ENCODE measurements at places on chromosomes 13 and 19.

GRCh38 chr19:16012552-16012951, 63.7 kb upstream of the TPM4 start:
- DNase-seq, result no peak

DNA sequence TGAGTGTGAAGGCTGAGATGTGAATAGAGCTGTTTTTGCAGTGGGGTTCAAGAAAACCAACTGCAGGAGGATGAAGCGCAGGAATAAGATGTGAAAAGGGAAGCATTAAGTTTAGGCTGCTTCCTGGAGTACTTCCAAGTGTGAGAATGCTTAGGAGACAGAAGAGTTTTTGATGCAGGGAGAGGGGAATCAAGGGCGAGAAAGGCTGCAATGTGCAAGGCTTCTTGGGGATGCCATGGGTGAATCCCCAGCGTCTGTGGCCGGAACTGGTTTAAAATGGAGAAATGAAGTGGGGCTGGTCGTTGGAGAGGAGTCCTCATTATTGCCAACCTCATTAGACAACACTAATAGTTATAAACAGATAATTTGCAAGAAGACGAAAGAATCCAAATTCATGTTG, 764.9 kb downstream of the LIG4 start:
- no peak for DNase-seq

DNA sequence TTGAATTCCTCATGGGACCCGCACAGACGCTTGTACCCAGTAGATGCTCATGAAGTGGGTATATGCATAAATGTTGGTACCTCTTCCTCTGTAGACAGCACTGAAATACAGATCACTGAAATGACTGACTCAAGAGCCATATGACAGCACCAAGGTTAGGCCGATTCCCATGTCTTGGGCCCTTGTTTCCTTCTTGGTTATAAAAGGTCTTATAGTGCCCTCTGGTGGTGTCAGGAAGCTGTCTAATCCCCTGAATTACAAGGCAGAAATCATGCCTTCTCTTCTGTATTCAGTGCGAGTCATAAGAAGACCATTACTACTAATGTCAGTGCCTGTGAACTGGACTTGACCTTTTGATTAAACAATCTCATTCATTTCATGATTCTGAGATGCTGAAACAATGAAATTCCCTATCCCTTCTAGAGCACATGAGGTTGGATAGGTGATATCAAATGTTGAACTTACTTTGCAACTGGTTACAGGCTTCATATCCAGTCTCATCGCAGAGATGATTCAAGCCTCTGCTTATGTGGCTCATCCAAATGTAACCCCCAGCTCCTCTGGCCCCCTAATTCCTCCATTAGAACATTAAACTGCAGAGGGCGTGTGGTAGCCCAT, 59.7 kb downstream of the SPATA13 start:
- peak; percentile 83 for DNase-seq

GRCh38 chr13:99085139-99085807, 107.4 kb upstream of the DOCK9 start:
- DNase-seq, result peak; percentile 2

- no peak for DNase-seq
Measured at GRCh38 chr13:49455007-49455398, 10.9 kb downstream of the SETDB2 start.

GRCh38 chr19:7224209-7224686, 70.0 kb downstream of the INSR start:
- DNase-seq, result no peak

GRCh38 chr19:33450689-33451088, 70.9 kb downstream of the PEPD start:
- DNase-seq, result no peak

DNA sequence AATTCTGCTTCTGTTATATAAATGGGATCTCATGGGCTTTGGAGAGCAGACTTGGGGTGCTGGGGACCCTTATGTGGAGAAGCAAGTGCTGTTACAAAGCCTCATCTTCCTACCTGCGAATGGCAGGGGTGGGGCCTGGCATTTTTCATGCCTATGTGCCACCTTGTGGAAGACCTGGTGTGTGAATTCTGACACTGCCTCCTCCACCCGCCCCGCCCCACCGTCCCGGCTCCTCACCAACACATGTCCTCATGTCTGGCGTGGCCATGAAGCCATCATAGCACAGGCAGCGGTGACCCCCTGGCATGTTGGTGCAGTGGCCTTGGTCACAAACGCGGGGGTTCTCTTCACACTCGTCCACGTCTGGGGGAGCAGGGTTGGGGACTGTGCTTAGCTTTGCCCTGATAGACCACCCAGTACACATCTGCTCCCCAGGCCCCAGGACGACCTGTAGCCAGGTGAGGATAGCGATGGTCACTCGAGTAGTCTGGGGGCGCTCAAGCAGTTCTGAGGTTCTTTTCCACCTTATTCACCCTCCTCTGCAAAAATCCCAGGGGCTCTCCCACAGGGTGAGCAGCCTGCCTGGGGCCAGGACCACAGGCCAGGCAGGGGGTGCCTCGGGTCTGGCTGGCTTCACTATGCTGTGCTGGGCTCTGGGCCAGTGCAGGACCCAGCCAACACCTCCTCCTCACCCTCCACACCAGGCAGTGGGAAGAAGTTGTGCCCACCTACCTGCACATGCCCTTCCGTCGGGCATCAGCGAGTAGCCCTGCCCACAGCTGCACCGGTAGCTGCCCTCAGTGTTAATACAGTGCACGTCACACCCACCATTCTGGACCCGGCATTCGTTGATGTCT, 32.7 kb downstream of the FBN3 start:
- no peak for DNase-seq

- DNase-seq, result no peak
Measured at GRCh38 chr13:34944751-34945150, 2.7 kb downstream of the NBEA start.

- DNase-seq, result no peak
Measured at GRCh38 chr19:5804516-5805461, at the start of gene NRTN. TSS of gene NRTN (plus strand) at chr19:5805067. CDS start at chr19:5824166, 19,099 bp downstream.

GRCh38 chr13:60150538-60150937, 13.2 kb downstream of the DIAPH3 start:
- no peak for DNase-seq

GRCh38 chr13:47457626-47458025, 543.4 kb downstream of the SUCLA2 start:
- no peak for DNase-seq

DNA sequence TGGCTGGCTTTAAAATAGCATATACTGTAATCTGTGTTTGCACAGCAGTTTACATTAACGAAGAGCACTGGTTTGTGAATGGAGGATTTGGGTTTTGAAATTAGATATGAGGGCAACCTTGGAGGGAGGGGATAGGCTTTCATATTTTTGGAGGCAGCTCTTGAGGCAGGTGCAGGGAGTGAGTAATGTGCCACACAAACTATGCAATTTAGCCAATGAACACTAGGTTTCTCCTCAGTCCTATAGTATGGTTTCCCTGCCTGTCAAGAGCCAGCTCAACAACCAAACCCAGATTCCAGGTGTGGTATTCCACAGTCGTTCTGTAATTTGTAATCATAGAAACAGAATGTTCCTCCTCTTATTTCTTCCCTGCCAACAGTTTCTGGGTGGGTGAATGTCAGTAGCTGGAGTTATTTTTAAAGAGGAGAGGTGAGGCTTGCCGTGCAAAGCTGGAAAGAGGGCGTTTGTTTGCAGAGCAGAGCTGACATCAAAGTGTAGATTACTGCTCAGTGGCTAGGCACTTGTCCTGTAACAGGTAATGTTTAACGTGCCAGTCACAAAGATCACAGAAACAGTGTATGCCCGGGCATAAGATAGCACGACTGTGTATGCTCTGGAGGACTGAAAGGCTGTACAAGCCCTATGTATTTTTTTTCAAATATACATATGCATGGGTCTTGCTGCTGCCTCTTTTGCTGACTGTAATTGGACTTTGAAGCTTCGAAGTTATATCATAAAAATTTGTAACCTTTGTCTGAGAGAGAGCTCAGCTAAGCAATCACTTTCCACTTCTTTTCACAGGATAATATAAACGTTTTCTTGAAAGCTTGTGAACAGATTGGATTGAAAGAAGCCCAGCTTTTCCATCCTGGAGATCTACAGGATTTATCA, 124.2 kb downstream of the LMO7 start:
- peak; percentile 66 for DNase-seq

DNA sequence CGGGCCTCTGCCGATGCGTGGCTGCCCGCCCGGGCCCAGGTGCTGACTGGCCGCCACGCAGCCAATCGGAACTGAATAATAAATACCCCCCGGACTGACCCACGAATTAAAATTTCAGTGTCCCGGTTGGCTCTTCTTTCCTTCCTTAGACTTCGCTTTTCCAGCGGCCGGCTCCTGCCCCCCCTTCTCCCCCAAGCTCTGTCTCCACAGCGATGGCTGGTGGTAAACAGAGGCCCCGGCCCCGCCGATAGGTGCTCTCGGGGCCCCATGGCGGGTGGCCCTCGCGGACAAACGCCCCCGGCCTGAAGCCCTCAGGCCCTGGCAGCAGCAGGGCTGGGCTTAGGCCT, 2.6 kb downstream of the ZBTB7A start:
- peak; percentile 21 for DNase-seq

DNA sequence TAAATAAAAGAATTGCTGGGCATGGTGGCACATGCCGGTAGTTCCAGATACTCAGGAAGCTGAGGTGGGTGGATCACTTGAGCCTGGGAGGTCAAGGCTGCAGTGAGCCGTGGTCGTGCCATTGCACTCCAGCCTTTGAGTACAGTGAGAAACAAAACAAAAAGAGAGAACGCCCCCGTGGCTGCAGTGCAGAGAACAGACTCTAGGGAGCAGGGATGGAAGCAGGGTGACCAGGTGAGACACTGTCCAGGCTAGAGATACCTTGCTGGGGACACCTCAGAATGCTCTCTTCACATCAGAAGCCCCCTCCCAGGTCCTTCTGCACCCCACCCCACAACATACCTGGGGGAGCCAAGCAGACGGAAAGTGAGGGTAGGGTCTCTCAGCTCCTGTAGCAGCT, 24.8 kb downstream of the MAP4K1 start:
- no peak for DNase-seq

DNA sequence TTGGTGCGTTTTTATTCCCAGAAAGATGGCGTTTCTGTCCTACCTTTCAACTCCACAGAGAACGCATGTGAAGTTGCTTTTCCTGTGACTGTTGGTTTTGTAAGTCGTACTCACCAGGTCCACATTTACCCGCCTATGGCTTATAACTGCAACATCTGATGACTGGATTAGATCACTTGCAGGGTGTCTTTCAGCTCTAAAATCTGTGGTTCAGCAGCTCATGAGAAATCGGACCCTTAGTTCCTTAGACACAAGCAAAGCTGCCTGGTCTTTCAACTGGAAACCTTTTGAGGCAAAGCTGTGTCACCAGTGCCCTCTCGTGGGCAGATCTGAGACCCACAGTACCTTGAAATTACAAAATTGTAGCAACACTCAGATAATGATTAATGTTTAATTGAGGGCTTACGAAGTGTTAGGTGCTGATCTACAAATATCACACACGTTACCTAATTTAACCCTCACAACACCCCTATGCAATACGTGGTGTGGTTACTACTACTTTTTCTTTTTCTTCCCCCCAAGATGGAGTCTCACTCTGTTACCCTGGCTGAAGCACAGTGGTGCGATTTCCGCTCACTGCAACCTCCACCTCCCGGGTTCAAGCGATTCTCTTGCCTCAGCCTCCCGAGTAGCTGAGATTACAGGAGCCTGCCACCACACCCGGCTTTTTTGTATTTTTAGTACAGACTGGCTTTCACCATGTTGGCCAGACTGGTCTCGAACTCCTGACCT, 65.4 kb downstream of the RUBCNL start:
- peak; percentile 24 for DNase-seq

- no peak for DNase-seq
Measured at GRCh38 chr19:50898018-50898417, 13.2 kb downstream of the KLK4 start.

DNA sequence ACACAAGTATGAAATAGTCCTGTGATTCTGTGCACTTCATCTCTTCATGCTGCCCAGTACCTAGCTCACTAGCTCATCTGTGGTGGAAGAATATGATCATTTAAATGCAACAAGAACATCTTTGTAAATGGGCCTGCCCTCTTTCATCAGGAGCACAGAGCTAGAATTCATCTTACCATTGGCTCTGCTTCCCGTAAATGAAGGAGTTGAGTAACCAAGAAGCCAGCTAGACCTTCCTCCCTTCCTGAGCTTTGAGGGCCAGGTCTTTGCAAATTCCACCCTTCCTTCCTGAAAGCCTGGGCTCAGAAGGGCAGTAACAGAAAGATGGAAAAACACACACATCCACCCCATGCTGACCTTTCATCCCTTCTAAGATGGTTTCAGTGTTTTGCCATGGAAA, 82.0 kb downstream of the FRY start:
- DNase-seq, result no peak

DNA sequence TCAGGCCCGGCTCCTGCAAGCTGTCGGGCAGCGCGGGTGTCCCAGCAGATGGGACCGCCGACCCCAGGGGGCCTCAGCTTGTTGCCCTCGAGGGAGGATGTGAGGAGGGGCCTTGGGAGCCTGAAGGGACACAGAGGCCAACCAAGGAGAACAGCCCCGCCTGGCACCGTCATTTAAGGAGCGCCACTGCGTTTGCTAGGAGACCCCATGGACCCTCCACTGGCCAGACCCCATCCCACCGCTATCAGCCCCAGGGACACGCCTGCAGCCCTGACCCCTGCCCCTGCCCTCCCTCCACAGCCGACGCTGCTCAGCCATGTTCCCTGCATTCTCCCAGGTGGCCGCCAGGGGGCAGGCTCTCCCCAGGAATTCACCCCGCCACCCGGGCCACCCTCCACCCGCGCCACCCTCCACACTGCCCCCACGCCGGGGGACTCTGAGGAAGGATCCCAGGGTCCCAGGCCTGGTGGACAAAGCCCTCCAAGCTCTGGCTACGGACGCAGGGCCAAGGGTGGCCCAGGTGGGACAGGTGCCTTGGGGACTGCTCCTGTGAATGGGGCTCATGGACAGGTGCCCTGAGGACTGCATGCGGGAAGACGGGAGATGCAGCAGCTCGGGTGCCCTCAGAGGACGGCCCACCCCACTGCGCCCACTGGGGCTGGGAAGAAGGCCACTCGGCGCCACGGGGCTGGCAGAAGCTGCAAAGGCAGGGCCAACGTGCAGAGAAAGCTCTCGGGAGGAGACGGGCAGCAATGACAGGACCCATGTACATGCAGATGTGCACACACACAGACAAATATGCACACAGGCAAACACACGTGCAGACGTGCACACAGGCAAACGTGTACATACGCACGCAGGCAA, 34.4 kb downstream of the PIP5K1C start:
- peak; percentile 29 for DNase-seq

- no peak for DNase-seq
Measured at GRCh38 chr13:76024151-76024550, 388.0 kb downstream of the LMO7 start.

DNA sequence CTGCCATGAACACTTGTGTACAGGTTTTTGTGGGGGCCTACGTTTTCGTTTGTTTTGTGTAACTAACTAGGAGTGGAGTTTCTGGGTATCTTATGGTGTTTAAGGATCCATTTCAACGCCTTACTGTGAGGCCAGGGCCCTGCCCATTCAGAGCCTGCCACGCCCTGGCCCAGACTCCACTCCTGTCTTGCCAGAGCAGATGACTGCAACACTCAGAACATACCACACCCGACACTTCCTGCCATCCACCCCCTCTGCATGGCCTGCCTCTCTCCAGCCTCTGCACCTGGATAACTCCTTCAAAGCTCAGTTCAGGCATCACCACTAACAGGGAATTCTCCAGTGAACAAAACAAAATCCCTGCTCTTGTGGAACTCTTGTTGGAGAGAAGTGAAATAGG, 43.2 kb downstream of the RGCC start:
- no peak for DNase-seq

Data from kidney glomerular epithelial cell (primary cell).